ENCODE measurements at places on chromosomes 3 and 15. TPM values are rescaled to one million over a fixed set of nuclear protein-coding genes. Genes with fewer than 3 reads are reported as not detected.
A peak's percentile ranks its signal among the peaks of the same experiment; 100 is the strongest.

GRCh38 chr3:1079662-1080061 is 13.2 kb upstream of the CNTN6 start:
- DNase-seq: no peak

- DNase-seq: no peak
Measured at GRCh38 chr3:137047240-137047639, 89.5 kb downstream of the IL20RB start.

DNA sequence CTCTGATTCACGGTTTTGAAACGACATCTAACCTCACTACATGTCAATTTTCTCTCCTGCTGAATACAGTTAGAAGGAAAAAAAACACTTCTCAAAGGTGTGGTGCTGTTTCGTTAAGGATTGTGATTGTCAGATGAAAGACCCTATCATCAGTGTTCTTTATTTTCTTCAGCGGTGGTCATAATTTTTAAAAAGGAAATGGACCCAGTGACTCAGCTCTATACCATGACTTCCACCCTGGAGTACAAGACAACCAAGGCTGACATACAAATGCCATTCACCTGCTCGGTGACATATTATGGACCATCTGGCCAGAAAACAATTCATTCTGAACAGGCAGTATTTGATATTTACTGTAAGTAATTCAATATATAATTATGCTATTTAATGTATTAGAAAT is 167.8 kb downstream of the ALCAM start:
- DNase-seq: peak; percentile 32

Gene RHOV
- 0.43 TPM for total RNA-seq

Gene GOLGA8S
- total RNA-seq: not detected

Data from HT1080 (cell line).